ENCODE measurements at places on chromosomes 6 and 20.

- no peak for DNase-seq
Observed at GRCh38 chr6:1739680-1740079, 130.0 kb downstream of the FOXC1 start.

GRCh38 chr20:52461582-52461981, 270.0 kb upstream of the ZFP64 start:
- DNase-seq, result no peak

GRCh38 chr6:105740946-105741645, 338.2 kb upstream of the PREP start:
- no peak for DNase-seq

DNA sequence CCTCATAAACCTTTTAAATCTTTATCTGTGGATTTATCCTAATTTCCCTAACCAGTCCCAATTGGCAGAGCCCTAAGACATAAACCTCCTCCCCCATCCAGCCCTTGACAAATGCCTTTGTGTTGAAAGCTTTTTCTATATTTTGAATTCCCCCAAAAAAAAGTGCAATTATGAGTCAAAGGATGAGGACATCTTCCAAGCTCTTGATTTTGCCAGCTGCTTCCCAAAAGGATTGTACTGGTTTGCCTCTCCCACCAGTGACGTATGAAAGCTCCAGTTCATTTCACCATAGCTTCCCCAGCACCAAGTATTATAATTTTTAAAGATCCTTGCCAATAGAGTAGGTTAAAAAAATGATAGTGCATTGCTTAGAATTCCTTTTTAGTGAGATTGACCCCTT, 38.9 kb downstream of the SIRPA start:
- peak; percentile 28 for DNase-seq

DNA sequence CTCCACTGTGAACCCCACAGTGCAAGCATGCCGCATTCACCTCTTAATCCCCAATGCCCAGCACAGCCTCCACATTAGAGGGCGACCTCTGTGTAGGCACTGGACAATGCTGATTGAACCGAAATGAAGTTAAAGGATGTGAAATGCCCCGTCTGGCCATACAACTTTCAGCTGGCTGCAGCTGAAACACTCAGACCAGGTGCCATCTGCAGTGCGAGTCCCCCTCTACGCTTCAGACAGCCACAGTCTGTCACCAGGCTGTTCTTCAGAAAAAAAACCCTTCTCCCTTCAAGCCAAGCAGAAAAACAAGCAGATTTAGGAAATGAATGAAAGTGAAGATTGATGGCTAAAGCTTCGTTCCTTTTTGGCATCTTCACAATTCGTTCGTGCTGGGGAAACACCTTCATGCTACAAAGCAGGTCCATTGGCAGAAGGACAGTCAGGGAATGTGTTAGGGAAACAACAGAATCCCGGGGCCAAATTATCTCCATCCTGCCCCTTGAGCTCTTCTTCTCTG, 44.7 kb downstream of the TNFAIP3 start:
- no peak for DNase-seq

DNA sequence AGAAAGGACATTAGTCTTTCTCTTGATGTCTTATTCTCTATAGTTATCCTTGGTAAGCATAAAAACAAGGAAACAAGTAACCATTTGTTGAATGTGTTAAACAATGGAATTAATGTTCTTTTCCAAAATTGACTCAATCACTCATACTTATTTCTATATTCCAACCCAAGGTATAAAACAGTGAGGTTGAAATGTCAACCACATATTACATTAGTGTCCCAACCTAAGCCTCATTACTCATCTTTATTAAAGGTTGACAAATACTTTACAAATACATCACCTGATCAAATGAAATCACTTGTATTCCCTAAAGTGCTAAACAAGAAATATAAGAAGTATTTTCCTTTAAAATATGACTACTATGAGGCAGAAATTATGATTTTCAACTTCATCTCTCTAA, 100.5 kb downstream of the ASCC3 start:
- no peak for DNase-seq

DNA sequence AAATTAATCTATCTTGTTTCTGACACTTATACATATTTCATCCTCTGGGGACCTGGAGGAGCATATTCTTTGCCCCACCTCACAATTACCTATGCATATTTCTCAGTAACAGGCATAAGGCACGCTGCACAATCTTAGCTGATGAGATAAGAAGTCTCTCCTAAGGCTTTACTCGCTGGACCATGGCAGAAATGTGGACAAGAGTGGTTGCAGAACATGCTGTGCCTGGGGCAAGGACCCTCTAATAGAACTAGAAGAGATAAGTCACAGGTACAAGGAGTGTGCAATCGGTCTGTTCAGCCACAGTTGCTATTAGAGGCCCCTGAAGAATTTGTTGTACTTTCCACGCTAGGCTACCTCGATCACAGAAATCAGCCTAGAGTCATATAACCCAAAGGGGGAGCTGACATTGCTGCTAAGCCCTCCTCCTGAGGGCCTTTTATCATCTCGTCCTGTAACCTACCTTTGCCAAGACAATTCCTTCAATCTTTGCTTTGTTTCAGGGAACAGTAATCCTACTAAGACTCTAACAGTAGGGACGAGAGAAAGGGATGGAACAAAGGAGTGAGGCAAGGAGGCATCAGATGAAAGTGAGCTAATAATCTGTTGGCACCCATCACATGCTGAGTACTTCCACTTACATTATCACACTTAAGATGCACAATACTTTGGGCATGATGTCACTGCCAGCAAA, 16.1 kb upstream of the DEFB129 start:
- DNase-seq, result no peak

DNA sequence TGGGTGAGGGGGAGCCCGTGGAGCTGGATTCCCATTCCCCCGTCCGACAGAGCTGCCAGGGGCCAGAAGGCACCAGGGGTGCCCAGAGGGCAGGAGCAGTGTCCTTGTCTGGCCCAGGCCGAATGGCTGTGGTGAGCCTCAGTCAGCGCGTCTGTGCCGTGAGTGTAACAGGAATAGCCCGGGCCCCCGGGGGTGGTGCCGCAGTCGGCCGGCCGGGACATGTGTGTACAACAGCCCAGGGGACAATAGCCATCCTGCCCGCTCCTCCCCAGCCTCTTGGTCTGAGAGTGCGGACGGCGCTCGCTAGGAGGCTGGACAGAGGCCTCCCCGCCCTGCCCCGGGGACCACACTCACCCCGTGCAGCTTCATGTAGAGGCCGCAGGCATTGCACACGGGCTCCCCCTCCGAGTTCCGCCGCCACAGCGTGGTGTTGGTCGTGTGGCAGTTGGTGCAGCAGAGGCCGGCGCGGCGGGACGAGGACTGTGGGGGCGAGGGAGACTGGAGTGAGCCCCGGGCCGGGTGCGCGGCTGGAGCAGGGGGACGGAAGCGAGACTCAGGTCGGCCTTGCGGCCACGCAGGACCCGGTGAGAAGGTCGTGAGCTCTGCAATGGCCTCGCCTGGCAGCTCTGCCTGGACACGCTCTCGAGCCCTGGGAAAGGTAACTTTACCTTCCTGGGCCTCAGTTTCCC, 9.6 kb downstream of the GATA5 start:
- no peak for DNase-seq

- DNase-seq, result peak; percentile 40
Observed at GRCh38 chr6:25482996-25483395, 169.0 kb upstream of the SCGN start.

GRCh38 chr20:8853805-8854338, 215.0 kb upstream of the PLCB4 start:
- DNase-seq, result peak; percentile 83

GRCh38 chr6:135481783-135482369, 15.7 kb downstream of the AHI1 start:
- no peak for DNase-seq

All from iris pigment epithelial cell (primary cell).